ENCODE measurements at places on chromosomes 6 and 20.

GRCh38 chr6:149028767-149029405 is 282.1 kb downstream of the UST start:
- DNase-seq = peak; percentile 76

- peak; percentile 99 for DNase-seq
Measured at GRCh38 chr20:373171-373890, 7.2 kb upstream of the TRIB3 start.

DNA sequence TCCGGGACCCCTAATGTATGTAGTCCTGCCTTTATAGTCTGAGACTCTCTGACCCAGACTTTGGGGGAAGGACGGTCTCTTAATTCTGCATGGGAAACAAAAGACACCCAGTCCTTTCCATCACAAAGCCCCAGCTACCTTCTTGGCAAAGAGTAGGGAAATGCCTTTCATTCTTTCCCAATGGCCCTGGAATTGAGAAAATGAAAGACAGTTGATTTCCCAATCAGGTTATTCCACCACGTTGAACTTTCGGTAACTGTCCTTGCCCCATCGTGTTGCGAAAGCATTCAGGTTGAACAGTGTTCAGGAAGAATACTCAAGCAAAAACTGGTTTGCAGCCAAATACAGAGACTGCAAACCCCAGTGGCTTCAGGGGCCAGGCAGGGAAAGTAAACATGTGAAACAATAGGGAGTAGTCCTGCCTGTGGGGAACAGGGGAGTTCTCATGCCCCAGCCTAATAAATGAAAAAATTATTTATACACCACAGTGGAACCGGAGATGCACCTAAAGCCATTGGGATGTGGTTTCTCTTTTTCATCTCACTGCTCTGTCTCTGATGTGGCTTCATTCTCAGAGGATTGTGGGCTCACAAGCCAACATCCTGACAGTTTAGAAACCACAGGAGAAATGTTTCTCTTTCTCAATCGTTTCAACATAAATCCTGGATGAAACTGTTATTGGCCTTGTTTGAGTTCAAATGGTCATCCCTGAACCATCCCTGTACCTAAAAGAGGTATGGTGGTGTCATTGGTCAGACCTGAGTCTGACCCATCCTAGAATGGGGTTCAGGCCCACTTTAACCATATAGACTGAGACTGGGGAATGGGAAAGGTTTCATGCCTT is 44.2 kb upstream of the SLC9A8 start:
- DNase-seq = peak; percentile 6

- no peak for DNase-seq
Measured at GRCh38 chr6:119161438-119161837, 83.0 kb upstream of the FAM184A start.

- no peak for DNase-seq
Measured at GRCh38 chr20:11780765-11781369, 136.8 kb upstream of the BTBD3 start.

DNA sequence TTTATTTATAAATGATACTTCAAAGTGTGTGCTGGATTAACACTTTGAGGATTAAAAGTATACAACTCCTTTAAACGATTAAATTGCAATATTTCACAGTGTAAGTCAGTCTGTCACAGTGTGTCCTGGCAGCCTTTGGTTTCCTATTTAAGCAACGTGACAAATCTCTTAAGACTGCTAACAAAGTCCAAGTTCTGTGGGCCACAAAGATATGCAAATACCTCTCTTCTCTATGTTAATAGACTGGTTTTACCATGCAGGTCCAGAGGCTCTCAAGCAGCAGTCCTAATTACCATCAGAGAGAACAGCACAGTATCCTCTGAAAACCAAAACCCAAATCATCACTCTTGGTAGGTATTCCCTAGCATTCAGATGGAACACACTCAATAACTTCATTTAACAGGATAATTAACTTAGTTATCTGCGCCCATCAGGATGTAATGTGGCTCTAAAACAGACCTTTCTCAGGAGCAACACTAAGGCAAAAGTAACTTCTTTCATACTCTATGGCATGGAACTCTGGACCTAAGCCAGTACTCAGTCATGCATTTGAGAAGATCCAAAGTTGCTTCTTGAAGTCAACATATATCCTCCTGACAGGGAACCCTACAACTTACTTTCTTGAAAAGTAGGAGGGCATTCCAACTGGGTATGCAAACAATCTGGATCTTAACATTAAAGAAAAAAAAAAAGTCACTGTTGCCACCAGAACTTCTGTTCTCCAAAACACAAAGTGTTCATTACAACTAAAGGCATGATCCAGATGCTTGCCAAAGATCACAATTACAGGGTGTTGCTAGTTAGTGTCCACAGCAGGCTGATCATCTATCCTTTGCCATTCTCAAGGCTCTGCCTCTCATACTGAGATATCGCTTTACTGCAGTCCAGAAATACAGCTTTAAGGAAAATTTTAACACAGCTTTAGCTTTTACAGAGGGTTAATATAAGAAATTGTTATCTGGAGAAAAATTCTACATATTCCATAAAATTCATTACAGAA is 53.2 kb downstream of the MAN1A1 start:
- no peak for DNase-seq

DNA sequence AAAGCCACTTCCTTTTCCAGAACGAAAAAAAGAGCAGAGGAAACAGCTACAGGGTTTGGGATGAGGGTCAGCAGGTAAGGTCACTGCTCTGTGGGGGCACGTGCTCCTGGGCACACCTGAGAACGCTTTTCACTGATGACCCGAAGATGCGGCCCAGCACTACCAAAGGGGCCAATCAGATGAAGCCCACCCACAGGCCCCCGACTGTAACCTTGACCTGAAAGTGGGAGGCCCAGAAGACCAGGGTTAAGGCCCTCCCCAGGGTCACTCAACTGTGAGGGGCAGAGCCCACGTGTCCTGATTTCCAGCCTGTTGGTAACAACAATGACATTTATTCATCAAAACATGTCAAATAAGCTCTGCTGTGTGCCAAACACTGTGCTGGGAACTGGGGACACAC is 108.0 kb downstream of the BMP7 start:
- no peak for DNase-seq

DNA sequence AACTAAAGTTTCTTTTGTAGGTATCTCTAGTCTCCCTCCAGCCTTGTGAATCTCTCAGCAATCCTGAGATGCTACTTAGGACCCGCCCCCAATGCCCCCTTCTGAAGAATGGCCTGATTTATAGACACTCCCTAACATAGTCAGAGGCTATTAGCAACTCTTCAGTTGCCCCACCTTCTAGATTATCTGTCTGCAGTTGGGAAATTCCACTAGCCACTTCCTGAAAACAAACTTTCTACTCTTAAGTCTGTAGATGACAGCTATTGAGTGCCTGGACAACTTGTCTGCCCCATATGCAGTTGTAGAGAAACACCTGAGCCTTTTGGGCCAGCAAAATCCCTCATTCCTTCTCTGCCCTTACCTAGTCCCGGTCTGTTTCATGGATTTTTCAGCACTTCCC is 188.2 kb upstream of the PREP start:
- no peak for DNase-seq

GRCh38 chr6:11758878-11759277 is 19.7 kb downstream of the ADTRP start:
- no peak for DNase-seq

DNA sequence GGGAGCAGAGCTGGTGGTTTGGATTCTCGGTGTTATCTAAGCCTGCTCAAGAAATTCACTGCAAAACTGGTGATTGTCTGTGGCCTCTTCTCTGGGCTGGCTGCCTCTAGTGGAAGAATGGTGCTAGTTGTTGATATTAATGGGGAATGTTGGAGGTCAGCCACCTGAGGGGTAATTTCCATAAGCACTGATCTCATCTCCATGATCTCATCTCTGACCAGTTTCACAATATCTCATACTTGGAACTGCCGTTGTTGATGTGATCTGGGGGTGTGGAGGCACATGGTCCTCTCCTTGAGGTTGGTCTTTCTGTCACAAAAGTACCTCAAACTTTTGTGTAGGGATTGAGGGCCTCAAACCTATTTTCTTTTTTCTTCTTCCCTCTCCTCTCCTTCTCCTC is 102.6 kb downstream of the CD109 start:
- DNase-seq = peak; percentile 35

DNA sequence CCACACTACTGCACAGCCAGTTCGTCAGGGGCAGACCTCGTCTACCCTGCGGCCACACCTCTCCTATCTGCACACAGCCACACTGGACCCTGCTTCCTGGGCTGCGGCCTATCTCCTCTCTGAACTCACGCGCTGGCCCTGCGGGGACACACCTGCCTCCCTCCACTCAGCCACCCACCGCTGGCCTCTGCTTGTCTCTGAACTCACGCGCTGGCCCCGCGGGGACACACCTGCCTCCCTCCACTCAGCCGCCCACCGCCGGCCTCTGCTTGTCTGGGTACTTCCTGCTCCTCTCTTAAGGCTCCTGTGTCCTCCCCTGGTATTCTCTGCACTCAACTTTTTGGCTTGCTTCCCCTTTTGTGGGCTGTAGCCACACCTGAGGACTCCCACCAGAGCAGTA is 52.3 kb downstream of the HUS1B start:
- no peak for DNase-seq

DNA sequence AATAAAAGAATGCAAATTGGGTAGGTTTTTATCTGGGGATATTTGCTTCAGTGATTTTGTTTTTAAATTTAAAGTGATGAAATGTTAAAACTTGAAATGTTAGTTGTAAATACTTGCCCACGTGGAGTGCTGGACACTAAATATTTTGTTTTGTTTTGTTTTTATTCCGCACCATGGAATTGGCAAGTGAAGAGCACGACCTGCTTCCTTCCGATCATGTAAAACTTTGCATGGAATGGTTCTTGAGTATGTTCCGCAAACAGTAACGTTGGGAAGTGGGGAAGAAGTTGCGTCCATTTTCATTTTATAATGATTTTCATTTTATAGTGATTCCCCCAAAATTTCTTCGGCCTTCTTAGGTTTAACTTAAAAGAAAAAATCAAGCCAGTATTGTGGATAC is 765 bp downstream of the IRAK1BP1 start:
- no peak for DNase-seq

- no peak for DNase-seq
Measured at GRCh38 chr20:17808357-17808756, 108.6 kb downstream of the BANF2 start.

GRCh38 chr20:33450867-33451266 is 7.3 kb upstream of the SNTA1 start:
- DNase-seq = peak; percentile 17

GRCh38 chr6:150866147-150866990 is 867 bp downstream of the MTHFD1L start:
- DNase-seq = peak; percentile 66

DNA sequence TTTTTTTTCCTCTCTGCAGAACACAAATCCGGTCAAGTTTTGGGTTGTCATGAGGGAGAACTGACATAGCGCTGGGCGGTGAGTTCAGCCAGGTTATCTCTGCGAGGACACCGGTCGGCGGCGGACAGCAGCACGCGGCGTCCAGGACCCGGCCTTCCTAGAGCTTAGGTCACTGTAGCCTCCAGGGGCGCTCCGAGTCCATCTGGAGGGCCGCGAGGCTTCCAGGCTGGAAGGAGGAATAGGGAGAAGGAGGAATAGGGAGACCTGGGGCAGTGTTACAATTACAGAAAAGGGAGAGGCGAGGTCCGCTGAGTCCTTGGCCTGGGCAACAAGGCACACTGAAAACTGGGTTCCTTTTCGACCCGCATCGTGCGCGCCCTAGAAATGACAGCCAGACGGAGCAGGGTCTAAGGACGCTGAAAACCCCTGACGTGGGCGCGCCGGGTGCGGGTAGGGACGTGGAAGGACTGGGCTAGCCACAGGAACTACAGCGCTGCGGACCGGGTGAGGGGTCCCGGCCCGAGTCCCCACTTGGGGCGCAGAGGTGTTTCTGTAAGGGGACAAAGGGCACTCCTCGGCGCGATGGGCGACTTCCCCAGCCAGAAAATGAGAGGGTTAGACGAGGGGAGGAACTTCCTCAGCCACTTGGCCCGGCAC is 536 bp upstream of the FNDC1 start:
- DNase-seq = peak; percentile 38

DNA sequence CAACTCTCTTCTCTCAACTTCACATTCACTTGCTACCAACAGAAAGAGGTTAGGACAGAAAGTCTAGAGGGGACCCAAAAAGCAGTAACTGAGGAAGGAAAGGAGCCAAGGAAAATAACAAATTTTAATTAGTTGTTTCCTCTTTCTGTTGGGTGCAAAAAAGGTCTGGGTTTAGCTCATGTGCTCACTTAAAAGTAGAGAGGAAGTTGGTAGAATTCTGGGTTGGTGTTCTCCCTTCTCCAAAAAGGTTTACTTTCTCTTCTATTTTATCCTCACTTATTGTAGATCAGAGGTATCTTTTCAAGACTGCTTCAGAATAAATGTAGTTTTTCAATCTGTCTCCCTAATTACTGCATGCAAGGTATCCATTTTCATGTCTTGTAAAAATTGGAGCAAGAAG is 42.8 kb downstream of the MAP3K7 start:
- DNase-seq = no peak

All from NCI-H460 (cell line).